ENCODE measurements at places on chromosomes 11 and 22. TPM values are rescaled to one million over a fixed set of nuclear protein-coding genes. Genes with fewer than 3 reads are reported as not detected.
A peak's percentile ranks its signal among the peaks of the same experiment; 100 is the strongest.

- H3K27ac ChIP-seq = no peak overlapping the region
- H3K4me3 ChIP-seq = no peak overlapping the region
- H3K27me3 ChIP-seq = peaks cover 44% of the 10 kb centered on the region
- no peak for DNase-seq
- no peaks in the 10 kb centered on the region for H3K36me3 ChIP-seq
- no peaks in the 10 kb centered on the region for H3K4me1 ChIP-seq
These were observed 2.6 kb downstream of the ANO1 start for GRCh38 chr11:70080763-70081162.

DNA sequence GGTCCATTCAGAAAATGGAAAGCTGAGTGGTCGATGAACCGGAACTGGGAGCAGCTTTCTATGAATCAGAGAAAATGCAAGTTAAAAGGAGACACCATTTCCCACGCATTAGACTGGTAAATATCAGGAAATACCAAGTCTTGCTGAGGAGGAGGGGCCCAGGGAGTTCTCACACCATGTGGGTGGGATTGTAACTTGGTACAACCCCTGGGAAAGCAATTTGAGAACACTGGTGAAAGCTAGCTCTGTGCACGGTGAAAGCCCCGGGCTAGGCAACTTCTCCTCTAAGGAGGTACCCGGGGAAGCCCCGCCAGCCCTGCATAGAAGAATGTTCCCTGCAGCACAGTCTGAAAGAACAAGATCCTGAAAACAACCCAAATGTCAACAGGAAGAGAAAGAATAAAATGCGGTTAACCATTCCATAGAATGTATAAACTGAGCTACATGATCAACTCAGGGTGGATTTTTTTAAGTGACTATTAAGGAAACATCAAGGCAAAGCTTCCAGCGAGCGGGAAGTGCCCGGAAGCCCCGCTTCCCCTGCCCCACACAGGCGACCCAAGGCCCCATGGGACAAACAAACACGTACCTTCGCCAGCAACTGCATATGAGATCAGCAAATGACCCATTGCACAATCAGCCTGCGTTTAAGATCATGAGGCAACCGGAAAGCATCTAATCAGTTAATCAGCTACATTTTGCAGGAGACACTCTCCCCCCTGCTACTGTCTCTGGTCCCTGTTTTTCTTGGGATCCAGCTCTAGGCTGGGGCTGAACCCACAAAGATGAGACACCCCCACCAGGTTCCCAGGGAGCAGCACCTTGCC is 11.3 kb downstream of the SHANK2 start:
- H3K27ac ChIP-seq = no peak overlapping the region
- no peaks in the 10 kb centered on the region for H3K27me3 ChIP-seq
- DNase-seq = peak; percentile 59
- no peak overlapping the region for H3K4me3 ChIP-seq

Gene C11orf65
- 0.22 TPM for polyA plus RNA-seq

Gene OLFML1
- polyA plus RNA-seq = 2.6 TPM

DNA sequence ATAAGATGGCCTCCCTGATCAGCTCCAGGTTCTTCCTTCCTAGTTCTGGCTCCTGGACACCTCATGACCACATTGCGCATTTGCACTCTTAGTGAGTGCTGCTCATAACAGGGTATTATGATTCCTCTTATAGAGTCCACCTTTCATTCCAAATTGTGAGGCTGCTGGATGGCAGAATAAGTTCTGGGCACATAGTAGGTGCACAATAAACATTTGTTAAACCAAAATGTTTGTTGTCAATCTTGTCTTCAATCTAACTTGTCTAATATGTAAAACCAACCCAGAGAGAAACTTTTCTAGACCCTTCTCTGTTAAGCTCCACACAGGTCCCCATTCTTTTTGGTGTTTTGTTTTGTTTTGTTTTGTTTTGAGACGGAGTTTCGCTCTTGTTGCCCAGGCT is 22.6 kb upstream of the ZBTB16 start:
- no peak for DNase-seq
- H3K27ac ChIP-seq = no peak overlapping the region
- peaks cover 13% of the 10 kb centered on the region for H3K4me1 ChIP-seq

Gene NCAM1
- 0.41 TPM for polyA plus RNA-seq

GRCh38 chr11:70509476-70509875 is 111.1 kb downstream of the CTTN start:
- peak; percentile 56 for DNase-seq
- H3K27ac ChIP-seq = no peak overlapping the region
- H3K36me3 ChIP-seq = no peaks in the 10 kb centered on the region
- H3K27me3 ChIP-seq = no peaks in the 10 kb centered on the region
- no peak overlapping the region for H3K4me3 ChIP-seq

DNA sequence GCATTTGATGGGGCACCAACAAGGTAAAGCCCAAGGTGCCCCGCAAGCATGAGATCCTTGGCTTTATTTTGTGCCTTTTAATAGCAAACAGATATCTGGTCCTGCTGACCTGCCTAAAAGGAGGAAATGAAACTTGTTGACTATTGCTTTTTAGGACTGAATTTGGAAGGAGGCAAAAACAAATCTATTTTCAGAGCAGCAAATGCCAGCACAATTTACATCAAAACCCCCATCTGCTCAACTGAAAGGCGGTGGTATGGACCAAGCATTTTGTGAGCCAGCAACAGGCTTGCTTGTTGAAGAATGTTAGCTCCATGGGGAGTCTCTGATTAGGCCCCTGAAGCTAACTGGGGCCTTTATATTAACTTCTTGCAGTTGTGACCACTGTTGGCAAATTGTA is 192.6 kb upstream of the E2F8 start:
- no peak for DNase-seq
- no peaks in the 10 kb centered on the region for H3K36me3 ChIP-seq
- H3K27me3 ChIP-seq = no peaks in the 10 kb centered on the region
- H3K4me3 ChIP-seq = no peak overlapping the region
- H3K4me1 ChIP-seq = no peaks in the 10 kb centered on the region

DNA sequence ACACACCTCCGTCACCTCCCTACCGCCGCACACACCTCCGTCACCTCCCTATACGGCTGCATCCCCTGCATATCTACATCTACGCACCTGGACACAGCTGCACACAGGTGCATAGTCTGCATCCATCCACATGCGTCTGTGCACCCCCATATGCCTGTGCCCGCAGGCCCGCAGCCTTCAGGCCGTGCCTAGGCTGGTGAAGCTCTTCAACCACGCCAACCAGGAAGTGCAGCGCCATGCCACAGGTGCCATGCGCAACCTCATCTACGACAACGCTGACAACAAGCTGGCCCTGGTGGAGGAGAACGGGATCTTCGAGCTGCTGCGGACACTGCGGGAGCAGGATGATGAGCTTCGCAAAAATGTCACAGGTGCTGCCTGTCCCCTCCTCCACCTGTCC is 4.8 kb downstream of the PKP3 start:
- no peak for DNase-seq
- H3K27me3 ChIP-seq = peaks cover 32% of the 10 kb centered on the region
- H3K4me3 ChIP-seq = no peak overlapping the region
- no peaks in the 10 kb centered on the region for H3K36me3 ChIP-seq
- peaks cover 14% of the 10 kb centered on the region for H3K4me1 ChIP-seq
- H3K27ac ChIP-seq = no peak overlapping the region

DNA sequence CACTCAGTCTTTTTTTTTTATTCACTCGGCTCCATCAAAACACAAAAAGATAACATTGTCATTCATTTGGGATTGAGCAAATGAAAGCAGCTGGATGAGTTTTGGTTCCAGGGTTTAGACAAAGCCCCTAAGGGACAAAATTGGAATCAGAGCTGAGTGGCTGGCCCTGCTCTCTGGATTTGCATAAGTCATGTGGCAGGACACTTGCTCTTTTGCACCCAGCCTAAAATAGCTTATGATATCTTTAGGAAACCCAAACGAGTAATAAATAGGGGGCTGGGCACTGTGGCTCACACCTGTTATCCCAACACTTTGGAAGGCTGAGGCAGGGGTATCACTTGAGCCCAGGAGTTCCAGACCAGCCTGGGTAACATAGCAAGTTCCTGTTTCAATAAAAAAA is 11.0 kb upstream of the TMEM121B start:
- no peak for DNase-seq
- H3K4me1 ChIP-seq = no peaks in the 10 kb centered on the region
- no peak overlapping the region for H3K4me3 ChIP-seq
- H3K27ac ChIP-seq = no peak overlapping the region
- no peaks in the 10 kb centered on the region for H3K27me3 ChIP-seq

Gene RAC2
- 410 TPM for polyA plus RNA-seq
